Hematopoietic multipotent progenitor cell (in vitro differentiated cells): ENCODE measurements at places on chromosomes 3 and 15. TPM values are rescaled to one million over a fixed set of nuclear protein-coding genes. Genes with fewer than 3 reads are reported as not detected.

The STAB1 gene
- 19.1 TPM for total RNA-seq

The CFAP100 gene
- not detected for total RNA-seq

The IRAK2 gene
- total RNA-seq: 4.8 TPM

The CACNA2D2 gene
- 1.1 TPM for total RNA-seq

The DNASE1L3 gene
- total RNA-seq: 0.54 TPM

The CHCHD4 gene
- 6.7 TPM for total RNA-seq

The SEC22A gene
- total RNA-seq: 18.6 TPM

The NR1I2 gene
- 2.4 TPM for total RNA-seq

The ERICH6 gene
- not detected for total RNA-seq

The CDCP1 gene
- total RNA-seq: 14.0 TPM

The CTXND1 gene
- total RNA-seq: not detected

The LRRC3B gene
- total RNA-seq: under 0.01 TPM

The OIP5 gene
- total RNA-seq: 5.7 TPM

The GRK7 gene
- total RNA-seq: not detected

The CAMKV gene
- total RNA-seq: 1.3 TPM

The ZNF609 gene
- total RNA-seq: 41.5 TPM

The KLF15 gene
- total RNA-seq: under 0.01 TPM

The ZBED2 gene
- total RNA-seq: under 0.01 TPM

The SH2D7 gene
- not detected for total RNA-seq

The VILL gene
- 38.5 TPM for total RNA-seq

The SV2B gene
- 0.27 TPM for total RNA-seq

The HRG gene
- not detected for total RNA-seq

The NAALADL2 gene
- 4.6 TPM for total RNA-seq

The RPL32 gene
- 1,419 TPM for total RNA-seq

The TGFBR2 gene
- 37.2 TPM for total RNA-seq

The PCBP4 gene
- 4.0 TPM for total RNA-seq

The CFAP20DC gene
- total RNA-seq: 1.1 TPM

The A4GNT gene
- total RNA-seq: not detected

The SLC15A2 gene
- total RNA-seq: 6.7 TPM

The DLL4 gene
- under 0.01 TPM for total RNA-seq

The SATB1 gene
- 141 TPM for total RNA-seq

The DUOXA2 gene
- under 0.01 TPM for total RNA-seq

The CNTN6 gene
- total RNA-seq: not detected

The LRTM1 gene
- total RNA-seq: not detected

The ULK4 gene
- total RNA-seq: 23.2 TPM

The RLBP1 gene
- total RNA-seq: not detected

The CPNE9 gene
- 0.81 TPM for total RNA-seq

The RSL24D1 gene
- 29.4 TPM for total RNA-seq

The MORC1 gene
- under 0.01 TPM for total RNA-seq

The ABI3BP gene
- 1.1 TPM for total RNA-seq

The EIF1B gene
- total RNA-seq: 11.8 TPM
